SHP77 (cell line): ENCODE measurements at places on chromosomes 5 and 9.

DNA sequence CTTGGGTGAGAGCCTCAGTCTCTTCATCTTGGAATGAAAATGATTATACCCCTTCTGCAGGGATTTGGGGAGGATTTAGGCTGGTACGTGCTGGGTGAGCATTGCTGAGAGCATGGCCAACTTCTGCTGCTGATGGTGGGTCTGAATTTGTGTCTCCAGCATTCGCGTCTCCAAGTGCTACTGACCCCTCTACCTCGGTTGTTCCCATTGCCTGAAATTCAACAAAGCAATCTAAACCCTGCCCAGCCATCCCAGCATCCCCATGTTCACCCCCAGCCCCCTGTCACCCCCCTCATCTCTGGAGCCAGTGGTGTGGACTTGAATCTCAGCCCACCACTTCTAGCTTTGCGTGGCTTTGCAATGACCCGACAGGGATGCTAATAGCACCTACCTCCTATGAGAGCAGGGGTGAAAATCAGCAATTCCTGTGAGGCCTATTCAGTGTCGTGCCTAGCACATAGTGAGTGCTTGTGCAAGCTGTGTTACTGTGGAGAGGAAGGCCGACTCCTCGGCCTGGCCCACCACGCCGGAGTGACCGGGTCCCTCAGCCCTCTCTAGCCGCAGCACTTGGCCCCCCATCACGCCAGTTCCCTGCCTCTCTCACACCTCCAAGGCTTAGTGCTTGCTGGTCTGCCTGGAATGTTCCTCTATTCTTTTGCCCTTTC is 43.4 kb upstream of the SH3PXD2B start:
- no peak for DNase-seq

DNA sequence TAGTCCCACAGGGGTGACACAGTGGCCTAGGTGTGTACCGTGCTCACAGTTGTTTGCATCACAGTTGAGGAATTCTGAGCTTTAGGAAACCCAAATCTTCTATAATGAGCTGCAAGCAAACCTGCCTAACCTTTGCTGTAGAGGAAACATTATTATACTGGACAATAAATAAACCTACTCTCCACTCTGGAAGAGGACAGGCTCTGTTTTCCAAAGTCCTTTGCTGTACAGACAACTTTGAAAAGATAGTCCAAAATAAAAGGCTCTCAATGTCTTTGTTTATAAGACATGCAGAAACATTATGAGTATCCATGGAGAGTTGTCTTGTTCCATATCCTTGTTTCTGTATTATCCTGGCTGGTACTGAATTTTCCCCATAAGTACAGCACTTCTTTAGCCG is 29.4 kb downstream of the ZNF131 start:
- no peak for DNase-seq

DNA sequence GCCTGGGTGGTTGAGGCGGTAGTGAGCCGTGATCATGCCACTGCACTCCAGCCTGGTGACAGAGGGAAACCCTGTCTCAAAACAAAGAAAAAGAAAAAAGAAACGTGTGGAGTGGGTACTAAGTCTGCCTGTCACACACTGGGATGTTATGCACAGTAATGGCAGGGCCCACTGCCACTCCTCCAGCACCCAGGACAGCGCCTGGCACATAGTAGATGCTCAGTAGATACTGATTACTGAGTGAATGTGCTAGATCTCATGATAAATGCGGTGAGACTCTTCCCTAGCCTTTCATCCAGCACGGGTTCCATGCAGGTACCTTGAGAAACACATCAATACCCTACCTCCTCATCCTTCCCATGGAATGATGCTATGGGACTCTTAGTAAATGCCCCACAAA is 87.4 kb upstream of the HSPA9 start:
- no peak for DNase-seq

DNA sequence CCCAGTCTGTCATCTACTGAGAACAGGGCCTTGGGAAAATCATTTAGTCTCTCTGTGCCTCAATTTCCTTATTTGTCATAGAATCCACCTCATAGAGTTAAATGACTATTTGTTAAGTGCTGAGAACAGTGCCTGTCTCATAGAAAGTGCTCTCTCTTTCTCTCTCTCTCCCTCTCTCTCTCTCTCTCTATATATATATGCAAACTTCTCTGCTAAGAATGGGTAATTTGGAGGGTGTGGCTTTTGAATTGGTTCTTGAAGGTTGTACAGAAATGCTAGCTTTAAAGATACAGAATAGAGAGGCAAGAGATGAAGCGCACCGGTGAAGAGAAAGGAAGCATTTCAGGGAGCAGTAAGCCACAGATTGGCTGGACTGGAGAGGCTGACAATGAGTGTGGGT is 197.4 kb downstream of the FBN2 start:
- DNase-seq, result no peak

DNA sequence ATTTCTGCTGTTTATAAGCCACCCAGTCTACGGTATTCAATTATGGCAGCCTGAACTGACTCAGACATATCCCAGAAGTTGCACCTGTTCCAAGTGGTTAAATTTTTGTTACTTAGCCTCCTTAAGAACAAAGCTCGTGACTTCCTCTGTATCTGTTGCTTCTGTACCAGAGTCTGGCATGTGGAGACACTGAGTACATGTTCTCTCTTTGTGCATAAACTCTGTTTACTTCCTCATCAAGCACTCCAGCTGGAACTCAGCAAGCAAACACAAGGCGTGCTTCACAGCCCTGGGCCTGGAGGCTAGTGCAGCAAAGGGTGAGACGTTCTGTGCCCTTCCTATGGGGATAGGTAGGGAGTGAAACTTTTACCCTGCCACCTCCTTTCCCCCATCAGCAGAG is 19.0 kb downstream of the C9orf152 start:
- DNase-seq, result peak; percentile 8

- no peak for DNase-seq
These were observed 2.2 kb downstream of the C5orf46 start for GRCh38 chr5:147904110-147904509.

DNA sequence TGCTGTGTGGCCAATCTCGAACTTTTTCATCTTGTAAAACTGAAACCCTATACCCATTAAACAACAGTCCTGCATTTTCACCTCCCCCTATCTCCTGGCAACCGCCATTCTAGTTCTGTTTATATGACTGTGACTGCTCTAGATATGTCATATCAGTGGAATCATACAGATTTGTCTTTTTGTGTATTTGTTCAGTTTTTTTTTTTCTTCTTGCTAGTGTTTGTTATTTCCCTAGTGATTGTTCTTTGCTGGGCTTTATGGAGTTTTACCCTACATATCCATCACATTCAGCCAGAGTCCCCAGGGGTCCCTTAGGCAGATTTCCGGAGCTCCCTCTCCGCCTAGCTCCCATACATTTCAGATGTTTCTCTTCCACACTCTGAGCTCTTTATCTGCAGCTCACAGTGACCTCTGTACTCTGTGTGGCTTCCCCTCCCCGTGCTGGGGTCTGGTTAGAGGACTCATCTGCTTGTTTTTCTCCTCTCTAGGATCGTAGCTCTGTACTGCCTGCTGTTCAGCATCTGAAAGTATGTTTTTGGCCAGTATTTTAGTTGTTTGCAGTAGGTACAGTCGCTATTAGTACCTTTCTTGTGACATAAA is 25.1 kb upstream of the CARTPT start:
- no peak for DNase-seq

DNA sequence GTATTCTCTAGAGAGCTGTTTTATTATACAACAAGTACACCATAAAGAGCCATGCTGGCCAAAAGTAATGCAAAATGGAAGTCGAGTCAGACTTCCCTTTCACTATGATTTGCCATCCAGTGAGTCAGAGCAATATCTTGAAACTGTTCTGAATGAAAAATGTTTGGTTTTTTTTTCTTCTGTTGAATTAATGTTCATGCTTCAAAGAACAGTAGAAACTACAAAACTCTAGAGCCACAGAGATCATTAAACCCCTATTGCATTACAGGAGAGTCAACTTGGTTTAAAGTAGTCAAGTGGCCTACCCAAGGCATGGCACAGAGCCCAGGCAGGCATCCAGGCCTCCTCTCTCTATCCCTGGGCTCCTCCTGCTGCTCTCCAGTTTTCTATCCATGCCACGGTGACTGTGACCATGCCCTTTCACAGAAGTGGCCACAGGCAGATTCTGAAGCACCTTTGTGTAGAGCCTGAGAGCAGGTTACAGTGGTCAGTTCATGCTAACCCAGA is 358.9 kb downstream of the DEPDC1B start:
- DNase-seq, result no peak

DNA sequence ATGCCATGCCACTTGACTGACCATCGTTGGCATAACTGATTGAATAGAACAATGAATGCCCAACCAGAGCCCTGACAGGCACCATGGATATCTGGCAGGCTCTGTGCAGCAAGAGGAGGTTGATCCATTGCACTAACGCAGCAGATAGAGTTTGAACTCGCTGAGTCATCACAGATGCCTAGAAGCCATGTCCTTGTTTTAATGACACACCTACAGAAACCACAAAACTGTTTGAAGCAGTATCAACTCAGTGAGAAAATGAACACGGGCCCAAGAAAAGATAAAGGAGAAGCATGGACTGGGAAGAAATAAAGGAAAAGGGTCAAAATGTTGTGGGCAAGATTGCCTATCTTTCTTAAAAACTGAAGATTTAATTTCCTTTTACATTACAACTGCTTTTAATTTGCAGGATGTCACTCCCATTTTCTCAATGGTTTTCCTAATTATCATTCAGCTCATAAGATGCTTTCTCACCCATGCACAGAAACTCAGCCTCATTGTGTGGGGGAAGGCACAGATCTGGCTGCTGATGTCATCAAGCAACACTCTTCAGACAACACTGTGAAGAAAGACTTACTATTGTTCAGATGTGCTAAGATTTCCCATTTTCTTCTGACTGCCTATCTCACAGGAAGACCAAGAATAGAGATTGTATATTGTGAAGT is 129.0 kb downstream of the PIK3R1 start:
- no peak for DNase-seq

- no peak for DNase-seq
These were observed 2.4 kb upstream of the CCDC112 start for GRCh38 chr5:115298811-115299210.

- no peak for DNase-seq
These were observed 157.0 kb upstream of the PPP1R2B start for GRCh38 chr5:156693113-156693512.

DNA sequence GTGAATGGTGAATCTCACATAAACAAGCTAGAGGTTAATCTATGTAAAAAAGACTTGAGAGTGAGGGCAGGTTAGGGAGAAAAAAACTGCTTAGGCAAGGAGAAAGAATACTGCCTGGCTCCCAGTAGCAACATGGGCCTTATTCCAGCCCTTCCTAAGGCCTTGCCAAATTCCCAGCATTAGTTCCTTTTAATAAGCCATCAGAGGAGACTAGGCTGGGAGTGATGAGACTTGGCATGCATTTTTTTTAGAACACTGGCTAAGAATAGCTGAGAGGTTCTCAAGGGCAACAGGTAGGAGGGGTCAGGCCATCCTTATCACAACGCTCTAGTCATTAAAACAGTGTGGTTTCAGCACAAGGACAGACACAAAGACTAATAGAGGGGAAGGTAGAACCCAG is 20.9 kb upstream of the ZBTB43 start:
- no peak for DNase-seq

DNA sequence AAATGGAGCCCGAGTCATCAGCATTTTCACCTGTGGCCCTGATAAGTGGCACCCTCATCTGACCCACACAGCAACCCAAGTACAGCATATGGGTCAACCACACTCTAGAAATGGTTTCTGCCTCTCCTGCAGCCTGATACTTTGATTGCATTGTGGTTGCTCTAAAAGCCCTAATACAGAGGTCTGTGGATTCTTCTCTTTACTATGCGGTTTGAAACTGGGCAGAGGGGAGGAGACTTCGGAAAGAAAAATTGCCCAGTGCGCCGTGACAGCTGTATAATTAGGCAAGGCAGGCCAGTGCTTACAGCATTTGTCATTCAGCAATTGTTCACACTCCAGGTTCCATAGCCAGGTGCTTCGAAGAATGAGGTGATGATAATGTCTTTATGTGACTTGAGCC is 361.0 kb downstream of the NFIB start:
- DNase-seq, result no peak

DNA sequence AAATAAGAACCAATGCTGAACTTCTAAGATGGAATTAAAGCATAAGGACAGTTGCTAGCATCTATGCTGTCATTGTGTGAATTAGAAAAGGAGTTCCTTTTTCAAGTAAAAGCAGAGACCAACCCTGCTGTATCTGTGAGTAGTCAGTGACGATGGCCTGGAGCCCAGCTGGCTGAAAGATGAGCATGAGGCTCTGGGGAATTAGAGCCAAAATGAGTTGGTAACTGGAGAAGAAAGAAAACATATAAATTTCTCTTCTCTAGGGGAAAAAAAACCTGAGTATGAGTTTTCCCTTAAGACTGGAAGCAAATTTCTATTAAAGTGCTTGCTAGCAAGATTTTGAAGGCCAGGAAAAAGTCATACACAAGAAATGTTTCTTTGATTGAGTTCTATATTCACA is 1.6 kb upstream of the SPZ1 start:
- DNase-seq, result no peak

- DNase-seq, result no peak
These were observed 545.8 kb upstream of the CDH10 start for GRCh38 chr5:25190521-25191000.

GRCh38 chr9:78557540-78557939 is 260.6 kb downstream of the PSAT1 start:
- DNase-seq, result no peak

DNA sequence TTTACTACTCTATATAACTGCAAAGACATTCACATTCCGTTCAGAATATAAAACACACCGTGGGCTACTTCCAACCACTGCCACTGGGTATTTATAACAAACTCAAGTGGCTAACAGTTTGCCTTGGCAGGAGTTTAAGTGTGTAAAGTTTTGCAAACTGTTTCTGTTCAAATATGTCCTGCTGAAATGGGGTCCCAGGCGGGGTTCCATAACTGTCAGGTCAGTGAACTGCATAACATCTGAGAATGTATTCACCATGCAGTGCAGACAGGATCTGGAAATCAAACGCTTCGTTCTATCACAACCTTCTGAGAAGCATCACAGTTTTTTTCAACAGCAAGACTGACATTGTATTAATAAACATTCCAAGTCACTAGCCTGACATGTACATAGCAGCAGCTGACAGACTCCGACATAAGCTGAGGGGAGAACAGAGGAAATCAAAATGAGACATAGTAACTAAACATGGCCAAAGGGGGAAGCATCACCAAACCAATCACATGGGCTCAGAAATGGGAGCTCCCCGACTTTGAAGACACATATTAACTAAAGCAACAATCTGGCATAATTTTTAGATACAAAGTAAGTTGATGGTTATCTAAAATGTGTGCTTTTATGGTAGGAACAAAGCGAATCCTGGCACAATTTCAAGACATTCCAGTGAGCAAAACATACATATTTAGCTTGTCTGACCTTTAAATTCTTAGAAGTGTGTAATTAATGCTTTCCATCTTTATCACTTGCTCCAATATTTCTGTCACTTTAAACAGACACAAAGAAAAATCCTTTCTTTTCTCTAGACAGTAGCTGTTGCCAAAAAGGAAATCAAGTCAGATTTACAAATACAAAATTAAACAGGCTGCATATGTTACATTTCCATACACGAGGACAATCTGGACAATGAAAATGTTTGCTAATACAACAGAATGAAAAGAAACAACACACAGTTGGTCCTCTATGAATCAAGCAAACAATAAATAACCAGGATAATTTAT is 156.8 kb downstream of the MAPKAP1 start:
- no peak for DNase-seq
